ENCODE measurements at places on chromosomes 7 and 10.

DNA sequence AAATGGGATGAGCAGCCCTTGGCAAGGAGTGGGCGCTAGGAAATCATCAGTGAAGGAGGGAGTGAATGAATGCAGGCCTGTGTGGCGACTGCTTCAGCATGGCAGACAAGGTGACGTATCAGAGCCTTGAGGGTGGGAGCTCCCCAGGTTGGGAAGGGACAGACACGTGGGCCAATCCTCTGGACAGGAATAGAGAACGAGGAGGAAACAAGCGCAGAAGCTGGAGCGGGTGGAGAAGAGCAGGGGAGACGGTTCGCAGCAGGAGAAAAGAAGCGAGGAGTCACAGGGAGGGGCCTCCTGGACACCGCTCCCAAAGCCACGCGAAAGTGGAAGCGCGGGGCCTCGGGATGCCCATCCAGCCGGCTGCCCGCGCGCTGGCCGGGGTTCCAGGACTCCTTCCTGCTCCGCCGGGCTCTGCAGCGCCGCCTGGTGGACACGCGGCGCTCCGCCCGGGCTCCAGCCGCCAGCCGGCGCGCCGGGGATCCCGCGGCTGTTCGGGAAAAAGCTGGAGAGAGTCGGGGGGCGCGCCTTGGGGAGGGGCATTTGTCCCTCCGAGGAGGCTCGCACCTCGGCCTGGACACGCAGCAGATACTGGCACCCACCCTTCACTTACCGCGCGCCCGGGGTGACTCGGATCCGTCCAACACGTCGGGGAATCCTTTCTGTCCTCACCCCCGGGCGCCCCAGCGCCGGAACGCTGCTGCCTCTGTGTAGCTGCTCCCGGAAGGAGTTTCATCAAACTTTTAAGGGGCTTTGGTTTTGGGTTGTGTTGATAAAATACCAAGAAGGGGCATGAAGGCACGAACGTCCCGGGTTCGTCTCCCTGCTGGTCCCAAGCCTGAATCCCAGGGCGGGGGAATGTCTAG is 6.3 kb downstream of the ZNF503 start:
- DNase-seq = peak; percentile 52

DNA sequence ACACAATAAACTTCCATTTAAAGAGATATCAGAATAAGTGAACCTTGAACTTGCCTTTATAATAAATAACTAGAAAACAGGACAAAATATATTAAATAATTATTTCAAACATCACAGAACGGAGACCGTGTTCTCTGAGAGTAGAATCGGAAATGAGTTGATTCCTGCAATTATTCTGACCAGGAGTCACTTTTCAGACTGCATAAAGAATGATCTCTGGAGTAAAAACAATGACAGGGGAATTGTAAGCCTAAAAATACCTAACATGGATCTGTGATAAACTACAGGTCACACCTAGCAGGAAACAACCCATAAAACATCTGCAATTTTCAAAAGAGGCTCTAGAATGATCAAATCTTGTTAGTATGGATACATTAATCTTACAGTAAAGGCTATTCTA is 577.5 kb upstream of the SORCS1 start:
- DNase-seq = no peak

GRCh38 chr10:88245974-88246511 is 337.1 kb downstream of the RNLS start:
- no peak for DNase-seq

- no peak for DNase-seq
These were observed 1039.5 kb upstream of the SORCS1 start for GRCh38 chr10:108203905-108204527.

- peak; percentile 67 for DNase-seq
These were observed 85.4 kb downstream of the FOXL3 start for GRCh38 chr7:375321-375831.

- peak; percentile 13 for DNase-seq
These were observed 357.2 kb downstream of the SH2D4B start for GRCh38 chr10:80894797-80895467.

GRCh38 chr7:73841689-73842066 is 638 bp downstream of the METTL27 start:
- no peak for DNase-seq

DNA sequence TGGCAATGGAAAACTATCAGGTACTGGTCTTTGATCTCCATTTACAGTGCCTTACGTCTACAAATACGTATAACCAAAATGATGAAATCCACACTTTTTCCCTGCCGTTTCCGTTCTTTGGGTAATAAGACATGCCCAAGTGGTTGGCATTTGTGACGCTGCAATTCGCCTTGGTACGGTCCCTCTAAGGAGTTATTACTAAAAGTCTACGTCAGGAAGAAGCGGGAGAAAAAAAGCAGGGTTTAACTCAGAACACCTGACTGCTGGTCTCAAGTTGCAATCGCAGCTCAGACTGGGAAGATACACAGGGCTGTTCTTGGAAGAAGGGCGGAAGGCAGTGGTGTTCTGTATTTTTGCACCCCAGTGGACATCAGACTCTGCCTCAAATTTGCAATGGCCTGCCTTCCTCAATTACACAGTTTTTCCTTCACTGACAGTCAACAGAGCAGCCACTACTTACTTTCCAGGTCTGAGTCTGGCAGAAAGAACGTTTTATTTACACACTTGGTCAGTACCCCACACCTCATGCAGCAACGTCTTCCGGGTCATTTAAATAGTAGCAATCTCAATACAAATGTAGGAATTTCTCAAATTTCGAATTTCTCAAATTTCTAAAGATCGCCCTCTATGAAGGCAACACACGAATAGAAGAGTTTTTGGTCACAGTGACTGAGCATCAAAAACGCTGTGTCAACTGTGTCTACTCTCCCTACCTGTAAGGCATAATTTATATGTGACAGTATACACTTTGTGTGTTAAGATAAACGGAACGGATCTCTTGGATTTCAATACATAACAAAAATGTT is 2.1 kb downstream of the BAIAP2L1 start:
- DNase-seq = no peak

- DNase-seq = no peak
These were observed 2.5 kb downstream of the FGL2 start for GRCh38 chr7:77197141-77197540.

DNA sequence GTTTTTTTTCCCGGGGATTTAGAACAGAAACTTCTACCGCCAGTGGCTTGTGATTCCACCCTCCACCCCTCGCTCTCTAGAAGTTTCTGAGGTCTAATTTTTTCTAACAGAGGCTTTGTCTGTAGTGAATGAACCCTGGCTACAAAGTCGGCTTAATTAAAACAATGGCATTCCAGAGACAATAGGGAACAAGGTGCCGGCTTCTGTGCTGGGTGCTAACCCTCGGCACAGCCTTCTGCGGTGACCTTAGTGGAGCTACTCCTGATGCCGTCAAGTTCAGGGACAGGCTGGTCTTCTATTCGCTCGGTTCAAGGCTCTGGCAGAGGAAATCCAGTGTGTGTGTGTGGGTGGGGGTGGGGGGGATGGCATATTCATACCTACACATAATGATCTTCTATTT is 32.1 kb upstream of the ENO4 start:
- DNase-seq = no peak

DNA sequence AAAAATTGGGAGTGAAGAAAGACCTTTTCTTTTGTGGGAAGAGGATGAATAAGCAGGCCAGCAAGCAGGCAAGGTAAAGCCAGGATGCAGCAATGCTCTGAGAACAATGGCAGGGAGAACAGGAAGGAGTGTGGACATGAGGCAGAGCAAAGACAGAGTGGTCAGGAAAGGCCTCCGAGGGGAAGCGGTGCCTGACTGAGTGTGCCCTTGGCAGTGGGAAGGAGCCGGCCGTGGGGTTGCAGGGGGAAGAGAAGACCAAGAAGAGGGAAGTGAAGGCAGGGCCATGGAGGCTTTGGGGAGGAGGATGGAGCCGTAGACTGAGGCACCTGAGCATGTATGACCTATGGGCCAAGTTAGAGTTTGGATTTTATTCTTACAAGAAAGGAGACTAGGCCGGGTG is 21.9 kb upstream of the ZNF212 start:
- no peak for DNase-seq

DNA sequence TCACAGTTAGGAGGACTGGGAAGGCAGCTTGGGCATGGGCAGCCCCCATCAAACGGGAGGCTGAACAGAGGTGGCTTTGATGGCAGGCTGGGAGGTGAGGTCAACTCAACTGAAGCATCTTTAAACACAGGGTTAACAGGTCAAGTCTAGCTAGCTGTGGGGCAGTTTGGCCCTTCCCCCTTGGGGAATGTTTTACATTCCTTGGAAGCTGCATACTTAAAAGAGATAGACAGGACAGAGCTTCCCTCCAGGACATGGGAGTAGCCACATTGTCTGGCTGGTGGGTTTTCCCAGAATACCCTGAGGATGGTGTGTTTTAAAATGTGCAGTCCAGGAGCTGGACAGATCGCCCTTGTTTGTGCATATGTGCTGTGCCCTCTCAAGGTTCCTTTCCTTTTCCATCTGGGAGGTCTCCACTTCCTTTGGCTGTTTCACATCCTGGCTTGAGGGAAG is 6.8 kb upstream of the RASSF4 start:
- DNase-seq = no peak

GRCh38 chr7:44145479-44145968 is 4.4 kb upstream of the MYL7 start:
- peak; percentile 87 for DNase-seq

DNA sequence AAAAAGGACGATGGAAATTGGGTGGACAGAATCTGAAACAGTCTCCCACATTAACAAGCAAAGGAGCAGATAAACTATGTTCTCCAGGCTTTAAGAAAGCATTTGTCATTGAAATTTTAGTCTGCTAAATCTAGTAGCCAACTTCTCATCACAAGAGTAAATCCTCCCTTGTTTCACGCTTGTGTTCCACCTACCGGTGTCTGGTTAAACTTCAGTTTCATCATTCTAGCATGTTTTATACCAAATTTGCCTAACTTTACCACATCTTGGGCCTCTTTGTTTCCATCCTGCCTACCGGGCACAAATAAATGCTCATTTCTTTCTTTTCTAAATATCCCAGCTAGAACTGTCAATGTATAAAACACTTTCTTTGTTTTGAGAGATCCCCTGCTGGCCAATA is 5.8 kb downstream of the LIPA start:
- DNase-seq = no peak

GRCh38 chr7:137373507-137373906 is 30.0 kb upstream of the PTN start:
- DNase-seq = no peak

DNA sequence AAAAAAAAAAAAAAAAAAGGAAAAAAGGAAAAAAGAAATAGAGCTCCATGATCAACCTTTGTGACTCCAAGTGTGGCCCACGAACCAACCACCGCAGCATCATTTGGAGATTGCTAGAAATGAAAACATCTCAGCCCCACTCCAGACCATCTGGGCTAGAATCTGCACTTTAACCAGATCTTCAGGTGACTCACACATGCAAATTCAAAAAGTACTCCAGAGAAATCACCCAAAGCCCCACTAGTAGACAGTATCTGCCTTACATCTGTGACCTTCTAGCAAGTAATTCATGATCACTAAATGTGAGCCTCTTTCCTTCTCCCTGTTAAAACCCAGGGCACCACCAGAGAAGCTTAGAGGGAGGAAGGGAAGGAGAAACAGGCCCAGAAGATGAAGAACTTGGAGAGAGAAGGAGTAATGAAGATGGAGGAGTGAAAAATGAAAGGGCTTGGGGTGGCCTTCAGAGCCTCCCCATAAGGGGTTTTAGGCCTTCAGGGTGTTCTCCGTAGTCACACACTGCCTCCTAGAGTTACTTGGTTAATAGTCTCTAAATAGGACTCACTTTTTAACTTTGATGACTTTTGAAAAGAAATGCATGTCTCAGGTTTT is 94.0 kb downstream of the SLC37A3 start:
- no peak for DNase-seq

GRCh38 chr7:157641866-157642265 is 305.1 kb downstream of the DNAJB6 start:
- DNase-seq = no peak

GRCh38 chr7:102974366-102975236 is 61.8 kb downstream of the LRRC17 start:
- DNase-seq = no peak

All from upper lobe of left lung (tissue), 6 donors.